ENCODE measurements at places on chromosomes 3 and 15.

DNA sequence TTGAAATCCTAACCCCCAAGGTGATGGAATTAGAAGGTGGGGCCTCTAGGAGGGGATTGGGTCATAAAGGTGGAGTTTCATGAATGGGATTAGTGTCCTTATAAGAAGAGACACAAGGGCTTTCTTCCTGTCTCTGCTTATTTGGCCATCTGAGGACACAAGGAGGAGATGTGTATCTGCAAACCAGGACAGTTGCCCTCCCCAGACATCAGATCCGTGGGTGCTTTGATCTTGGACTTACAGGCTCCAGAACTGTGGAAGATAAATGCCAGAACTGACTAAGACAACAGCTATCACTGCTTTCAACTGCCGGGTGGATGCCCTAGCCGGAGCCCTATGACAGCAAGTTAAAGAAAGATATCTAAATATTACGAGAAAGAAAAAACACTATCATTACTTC, 94.4 kb downstream of the CHRNA7 start:
- DNase-seq: no peak

- no peak for DNase-seq
These were observed 295.0 kb upstream of the ICE2 start for GRCh38 chr15:60773901-60774300.

DNA sequence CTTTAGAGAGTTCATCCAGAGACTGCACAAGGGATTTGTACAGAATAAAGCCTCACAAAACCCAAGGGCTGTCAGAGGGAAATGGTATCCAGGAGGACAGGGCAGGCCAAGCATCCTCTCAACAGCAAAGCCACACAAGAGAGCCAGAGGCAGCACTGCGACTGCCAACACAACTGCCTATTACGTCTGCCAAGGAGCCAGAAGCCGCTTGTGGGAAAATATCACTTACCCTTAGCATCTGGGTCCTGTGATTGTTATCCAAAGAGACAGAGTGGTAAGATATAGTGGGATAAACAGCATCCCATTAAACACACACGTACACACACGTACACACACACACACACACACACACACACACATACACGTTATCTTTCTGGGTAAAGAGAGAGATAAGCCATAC, 618.3 kb upstream of the AGTR1 start:
- no peak for DNase-seq

DNA sequence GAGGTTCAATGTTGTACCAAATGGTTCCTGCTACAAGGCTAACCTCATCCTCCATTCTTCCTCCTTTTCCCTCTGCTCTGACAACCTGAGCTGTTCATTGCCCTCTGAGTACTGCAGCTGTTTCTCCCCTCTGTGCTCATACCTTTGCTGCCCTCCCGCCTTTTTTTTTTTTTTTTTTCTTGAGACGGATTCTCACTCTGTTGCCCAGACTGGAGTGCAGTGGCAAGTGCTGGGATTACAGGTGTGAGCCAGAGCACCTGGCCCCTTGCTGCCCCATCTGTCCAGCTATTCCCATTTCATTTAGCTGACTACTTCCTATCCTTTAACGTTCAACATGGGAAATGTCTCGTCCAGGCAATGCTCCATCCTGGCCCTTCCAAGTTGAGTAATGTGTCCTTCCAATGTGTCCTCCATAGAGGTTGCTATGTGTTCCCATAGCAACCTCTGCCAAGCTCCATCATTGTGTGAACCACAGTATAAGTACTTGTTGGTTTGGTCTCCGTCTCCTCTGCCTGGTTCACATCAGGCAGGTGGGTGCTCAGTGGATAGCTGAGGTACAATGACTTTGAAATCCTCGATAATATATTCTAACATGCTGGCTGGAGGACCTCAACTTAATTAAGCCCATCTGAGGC, 179.9 kb upstream of the ANKRD28 start:
- DNase-seq: no peak

DNA sequence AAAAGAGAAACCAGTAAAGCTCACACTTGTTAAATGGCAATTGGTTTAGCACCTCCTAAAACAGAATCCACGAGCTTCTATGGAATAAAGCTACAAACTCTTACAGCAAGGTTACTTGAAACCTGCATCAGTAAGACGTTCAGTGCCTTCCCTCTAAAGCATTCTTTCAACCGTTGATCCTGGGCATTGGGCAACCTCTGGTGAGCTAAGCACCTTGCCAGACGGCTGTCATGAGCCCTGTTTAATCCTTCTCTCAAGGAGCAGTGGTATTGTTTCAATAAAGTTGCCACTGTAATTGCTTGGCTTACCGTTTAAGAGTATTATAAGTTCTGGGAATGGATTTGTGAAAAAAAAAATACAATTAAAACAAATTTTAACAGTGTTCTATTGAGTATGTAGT, 75.0 kb downstream of the COL8A1 start:
- no peak for DNase-seq

- no peak for DNase-seq
These were observed 629 bp upstream of the NOX5 start for GRCh38 chr15:69013726-69014406.

- no peak for DNase-seq
These were observed 397.4 kb upstream of the TPM1 start for GRCh38 chr15:62644889-62645742.

DNA sequence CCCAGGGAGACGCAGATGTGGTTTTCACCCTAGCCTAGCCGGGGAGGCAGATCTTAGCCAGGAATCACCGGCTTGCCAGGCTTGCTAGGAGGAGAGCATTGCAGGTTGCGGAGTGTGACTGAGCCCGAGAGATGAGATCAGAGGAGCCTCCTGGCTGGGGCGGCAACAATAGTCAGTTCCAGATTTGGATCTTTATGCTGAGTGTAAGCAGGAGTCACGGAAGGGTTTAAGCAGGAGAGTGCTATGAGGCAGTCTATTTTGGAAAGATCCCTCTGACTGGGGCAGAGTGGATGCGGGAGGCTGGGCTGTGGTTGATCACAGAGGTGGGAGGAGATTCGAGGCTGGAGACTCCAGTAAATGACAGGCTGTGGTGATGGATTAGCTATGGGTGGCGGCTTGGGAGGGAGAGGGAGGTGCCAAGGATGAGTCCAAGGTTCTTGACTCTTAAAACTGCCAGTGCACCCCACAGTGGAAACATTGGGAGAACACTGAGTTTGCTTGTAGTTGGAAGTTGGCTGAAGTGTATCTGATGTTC, 10.4 kb upstream of the BAHD1 start:
- no peak for DNase-seq

DNA sequence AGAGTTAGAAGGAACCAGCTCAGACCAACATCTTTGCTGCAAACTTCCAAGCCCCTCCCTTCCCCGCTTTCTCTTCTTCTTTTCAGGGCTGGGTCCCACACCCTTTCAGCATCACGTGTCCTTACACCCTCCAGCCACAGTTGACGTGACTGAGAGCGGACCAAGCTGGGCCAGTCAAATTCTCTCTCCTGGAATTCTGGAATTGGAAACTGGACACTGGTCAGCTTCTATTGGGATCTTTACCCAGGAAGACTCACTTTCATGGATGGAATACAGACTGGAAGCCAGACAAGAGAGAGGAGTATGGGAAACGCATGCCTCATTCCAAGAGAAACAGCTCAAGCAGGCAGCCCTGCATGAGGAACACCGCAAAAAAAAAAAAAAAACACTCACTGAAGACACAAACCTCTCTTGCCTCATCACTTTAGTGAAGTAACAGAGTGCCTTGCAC, 12.4 kb upstream of the TPM1 start:
- DNase-seq: no peak

- DNase-seq: no peak
These were observed 18.8 kb downstream of the CLASP2 start for GRCh38 chr3:33699275-33699674.

DNA sequence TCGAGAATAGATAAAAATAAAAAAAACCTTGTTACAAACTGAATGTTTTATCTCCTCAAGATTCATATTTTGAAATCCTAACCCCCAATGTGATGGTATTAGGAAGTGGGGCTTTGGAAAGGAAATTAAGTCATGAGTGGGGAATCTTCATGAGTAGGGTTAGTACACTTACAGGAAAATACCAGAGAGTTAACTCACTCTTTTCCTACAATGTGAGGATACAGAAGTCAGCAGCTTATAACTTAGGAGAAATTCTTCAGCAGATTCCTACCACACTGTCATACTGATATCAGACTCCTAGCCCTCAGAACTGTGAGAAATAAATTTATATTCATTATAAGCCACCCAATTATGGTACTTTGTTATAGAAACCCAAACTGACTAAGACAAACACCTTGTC, 453.1 kb downstream of the GBE1 start:
- no peak for DNase-seq

DNA sequence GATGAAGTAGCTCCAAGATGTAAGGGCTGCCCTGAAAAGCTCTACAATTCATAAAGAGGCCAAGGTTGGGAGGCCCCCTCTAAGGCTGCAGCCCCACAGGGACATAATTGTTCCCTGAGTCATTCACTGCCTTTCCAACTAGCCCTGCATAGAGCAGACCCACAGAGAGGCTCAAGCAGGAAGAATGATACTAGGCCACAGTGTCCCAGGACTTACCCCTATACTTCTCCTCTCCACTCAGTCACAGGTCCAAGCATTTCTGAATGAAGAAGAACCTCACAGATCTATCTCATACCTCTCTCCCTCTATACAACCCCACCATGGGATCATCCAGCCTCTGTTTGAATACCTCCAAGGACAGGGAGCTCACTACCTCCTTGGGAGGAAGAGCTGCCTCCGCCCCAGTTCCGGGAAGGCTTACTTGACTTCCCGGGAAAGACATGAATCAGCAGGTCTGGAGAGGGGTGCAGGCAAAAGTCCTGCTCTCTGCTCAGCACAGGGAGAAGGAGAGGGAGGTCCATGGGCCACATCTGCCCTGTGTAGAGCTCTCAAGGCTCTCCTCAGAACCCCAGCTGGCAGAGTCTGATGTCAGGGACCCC, 6.9 kb upstream of the SKIC8 start:
- no peak for DNase-seq

DNA sequence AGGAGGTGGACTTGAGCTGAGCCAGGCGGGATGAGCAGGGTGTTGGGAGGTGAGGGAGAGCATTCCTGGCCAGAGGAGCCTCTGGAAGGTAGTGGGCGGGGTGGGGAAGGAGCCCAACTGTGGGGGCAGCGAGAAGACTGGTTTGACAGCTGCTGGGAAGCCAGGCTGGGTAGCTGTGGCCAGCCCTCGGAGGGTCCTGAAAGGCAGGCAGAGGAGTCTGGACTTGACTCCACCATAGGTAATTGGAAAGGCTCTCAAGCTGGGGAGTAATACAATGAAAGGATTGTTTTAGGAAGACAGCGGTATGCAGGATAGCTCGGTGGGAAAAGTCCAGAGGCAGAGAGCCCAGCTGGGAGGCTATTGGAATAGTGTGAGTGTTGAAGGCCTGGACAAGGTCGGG, 17.2 kb downstream of the EPHB3 start:
- no peak for DNase-seq

DNA sequence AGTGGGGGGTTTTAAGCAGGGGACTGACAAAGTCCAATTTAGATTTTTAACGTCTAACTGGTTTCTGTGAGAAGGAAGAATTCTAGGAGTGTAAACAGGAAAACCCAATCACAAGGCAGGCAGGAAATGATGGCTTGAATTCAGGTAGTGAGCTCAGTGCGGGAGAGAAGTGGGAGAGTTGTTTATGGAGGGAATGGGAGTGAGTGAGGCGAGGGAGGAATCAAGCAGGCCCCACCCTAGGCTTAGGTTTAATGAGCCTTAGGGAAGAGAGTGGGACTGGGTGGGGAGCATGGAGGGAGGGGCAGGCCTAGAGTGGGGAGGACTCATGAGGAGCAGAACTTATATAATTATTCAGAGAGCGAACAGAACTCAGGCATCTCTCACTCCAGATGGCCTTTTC, 17.9 kb downstream of the VIPR1 start:
- DNase-seq: no peak

DNA sequence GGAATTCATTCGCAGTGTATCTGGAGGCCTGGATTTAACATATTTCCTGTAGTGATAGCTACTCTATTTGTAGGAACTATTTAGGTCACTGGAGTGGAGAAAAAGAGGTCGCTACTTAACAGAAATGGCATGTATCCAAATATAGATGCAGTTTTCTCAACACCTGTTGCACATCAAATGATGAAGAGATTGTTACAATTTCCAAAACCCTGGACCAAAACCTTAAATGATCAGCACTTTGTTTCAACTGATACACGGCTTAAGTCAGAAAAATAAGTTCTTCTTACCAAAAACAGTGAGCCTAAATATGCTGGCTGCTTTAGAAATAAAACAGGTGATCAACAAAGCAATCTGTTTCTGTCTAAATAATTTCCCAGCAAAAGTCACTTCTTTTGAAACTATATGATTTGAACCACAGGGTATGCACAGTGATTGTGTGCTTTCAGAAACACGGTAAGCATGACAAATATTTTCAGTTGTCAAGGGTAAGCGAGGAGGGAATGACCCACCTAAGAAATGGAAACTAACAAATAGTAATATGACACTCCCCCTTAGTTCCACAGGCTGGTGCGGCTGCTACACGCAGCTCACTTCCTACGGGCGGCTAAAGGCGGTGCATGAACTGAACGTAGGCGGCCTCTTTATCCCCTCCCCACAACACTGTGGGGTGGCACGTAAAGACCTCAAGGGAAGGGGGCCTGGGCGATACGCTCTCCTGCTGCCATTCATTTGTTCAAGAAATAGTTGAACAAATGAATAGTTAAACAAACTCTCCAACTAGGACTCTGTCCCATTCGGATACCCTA, 1.1 kb downstream of the EHD4 start:
- peak; percentile 65 for DNase-seq

DNA sequence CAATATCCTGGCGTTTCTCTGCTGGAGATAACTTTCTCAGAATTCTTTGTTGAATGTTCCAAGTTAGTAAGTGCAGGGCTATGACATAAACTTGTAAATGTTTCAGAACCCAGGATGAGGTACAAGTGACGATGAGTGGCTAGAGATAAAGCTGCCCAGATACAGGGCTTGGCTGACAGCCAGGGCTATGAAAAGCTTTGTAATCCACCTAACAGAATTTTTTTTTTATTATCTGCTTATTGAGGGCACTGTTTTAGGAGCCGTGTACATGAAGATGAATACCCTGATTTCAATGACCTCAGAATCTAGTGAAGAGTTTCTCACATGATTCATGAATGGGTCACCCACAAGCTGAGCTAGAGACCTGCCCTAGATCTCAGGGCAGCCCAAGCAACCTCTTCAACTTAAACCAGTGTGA, 431.4 kb downstream of the DIPK2A start:
- no peak for DNase-seq

DNA sequence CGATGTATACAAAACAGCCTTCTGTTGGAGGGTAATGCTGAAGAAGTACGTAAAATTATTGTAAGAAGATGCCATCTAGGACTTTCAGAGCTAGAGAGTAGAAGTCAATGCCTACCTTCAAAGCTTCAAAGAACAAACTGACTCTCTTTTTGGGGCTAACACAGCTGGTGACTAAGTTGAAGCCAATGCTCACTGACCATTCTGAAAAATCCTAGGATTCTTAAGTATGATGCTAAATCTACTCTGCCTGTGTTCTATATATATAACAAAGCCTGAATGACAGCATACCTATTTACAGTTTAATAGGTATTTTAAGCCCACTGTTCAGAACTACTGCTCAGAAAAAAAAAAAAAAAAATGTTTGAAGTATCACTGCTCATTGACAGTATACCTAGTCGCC, 18.9 kb downstream of the ADPGK start:
- no peak for DNase-seq

All from stimulated activated CD8-positive, alpha-beta memory T cell treated with anti-CD3 and anti-CD28 coated beads, Interleukin-2, amount 100 ng/mL, for 1 hour (primary cell).